Thymus (tissue), 14 donors: ENCODE measurements at places on chromosomes 1 and 21.

DNA sequence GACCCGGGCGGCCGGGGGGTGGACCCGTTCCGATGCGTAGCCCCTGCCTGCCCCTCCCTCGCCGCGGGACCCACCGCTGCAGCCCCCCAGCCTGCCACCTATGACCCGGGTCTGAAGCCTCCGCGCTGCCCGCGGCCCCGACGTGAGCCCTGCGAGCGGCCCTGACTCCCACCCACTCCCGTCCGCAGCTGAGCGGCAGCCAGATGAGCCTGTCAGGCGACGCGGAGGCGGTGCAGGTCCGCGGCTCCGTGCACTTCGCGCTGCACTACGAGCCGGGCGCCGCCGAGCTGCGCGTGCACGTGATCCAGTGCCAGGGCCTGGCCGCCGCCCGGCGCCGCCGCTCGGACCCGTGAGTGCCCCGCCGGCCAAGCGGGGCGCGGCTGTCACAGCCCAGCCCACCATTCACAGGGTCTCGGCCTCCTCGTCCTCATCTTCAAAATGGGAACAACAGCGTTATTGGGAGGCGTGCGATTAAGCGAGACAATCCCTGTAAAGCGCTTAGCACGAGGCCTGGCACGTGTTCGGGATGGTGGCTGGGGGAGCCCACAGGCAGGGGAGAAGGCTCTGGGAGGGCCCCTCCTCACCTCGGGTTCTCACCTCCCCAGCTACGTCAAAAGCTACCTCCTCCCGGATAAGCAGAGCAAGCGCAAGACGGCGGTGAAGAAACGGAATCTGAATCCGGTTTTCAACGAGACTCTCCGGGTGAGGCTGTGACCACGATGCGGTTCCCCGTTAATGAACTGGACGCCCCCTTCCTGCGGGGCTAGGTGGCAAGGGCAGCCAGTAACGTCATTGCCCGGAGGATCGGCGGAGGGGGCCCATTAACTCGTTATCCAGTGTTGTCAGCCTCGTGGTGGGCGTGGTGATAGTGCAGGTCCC is 8.2 kb downstream of the SYTL1 start:
- DNase-seq, result no peak

- DNase-seq, result no peak
Observed at GRCh38 chr21:41928621-41929220, 25.1 kb downstream of the C2CD2 start.

DNA sequence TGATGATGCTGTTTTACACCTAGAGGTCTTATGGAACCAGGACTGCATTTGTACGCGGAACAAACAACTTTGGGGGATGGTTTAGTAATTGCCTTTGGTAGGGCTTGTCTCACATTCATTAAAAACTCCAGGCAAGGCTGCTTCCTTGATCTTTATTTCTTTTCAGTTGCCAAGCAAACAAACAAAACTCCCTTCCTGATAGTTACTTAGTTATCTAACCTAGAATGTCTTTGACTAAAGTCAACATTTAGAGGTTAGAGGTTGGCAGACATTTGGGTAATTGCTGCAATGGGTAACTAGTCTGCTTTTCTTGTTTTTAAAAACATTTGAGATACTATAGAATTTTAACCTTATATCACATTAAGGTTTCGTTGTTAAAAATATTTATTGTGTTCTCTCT is 500.9 kb upstream of the PTBP2 start:
- no peak for DNase-seq

GRCh38 chr1:59193443-59194093 is 103.3 kb upstream of the FGGY start:
- DNase-seq, result no peak
